ENCODE measurements at places on chromosomes 4 and X.

DNA sequence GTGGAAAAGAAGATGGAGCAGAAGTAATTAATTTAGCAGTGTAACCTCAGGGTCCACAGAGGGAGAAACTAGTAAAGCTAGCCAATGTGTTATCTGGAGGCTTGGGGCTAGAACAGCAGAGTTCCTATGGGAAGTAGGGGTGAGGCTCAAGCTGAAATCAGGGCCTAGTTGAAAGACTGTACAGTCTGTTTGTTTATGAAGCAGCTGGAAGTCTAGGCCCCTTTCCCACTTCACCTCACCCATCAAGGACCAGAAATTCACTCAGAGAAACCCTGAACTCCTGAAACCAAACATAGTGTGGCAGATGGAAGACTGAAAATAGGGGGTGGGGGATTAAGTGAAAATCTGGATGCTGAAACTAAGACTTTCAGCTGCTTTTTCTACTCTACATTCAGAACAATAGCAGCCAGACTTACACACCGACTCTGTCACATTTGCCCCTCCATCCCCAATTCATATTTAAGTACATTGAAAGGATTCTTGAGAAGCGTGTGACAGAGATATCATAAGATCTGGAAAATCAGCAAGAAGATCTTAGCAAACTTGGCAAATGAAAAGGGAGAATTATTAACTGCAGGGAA is 32.6 kb upstream of the FAM241A start:
- no peak for DNase-seq

- no peak for DNase-seq
These were observed 99.7 kb upstream of the ENPP6 start for GRCh38 chr4:184317234-184317918.

DNA sequence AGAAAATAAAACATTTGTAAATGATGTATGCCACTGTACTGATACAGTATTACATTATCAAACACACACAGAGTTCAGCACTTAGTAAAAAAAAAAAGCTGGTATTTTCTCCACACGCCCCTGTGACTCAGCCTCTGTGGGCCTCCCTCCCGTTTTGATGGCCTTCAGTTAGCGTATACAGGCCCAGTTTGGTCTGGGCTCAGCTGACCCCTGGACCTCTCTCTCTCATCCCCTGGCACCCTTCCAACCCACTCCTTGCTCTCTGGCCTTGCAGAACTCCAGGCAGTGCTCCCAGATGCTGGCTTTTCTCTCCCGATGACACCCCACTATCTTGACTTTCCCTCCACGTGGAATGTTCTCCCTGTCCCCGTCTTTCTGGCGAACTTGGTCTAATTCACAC is 89.0 kb upstream of the LIMCH1 start:
- DNase-seq = no peak

DNA sequence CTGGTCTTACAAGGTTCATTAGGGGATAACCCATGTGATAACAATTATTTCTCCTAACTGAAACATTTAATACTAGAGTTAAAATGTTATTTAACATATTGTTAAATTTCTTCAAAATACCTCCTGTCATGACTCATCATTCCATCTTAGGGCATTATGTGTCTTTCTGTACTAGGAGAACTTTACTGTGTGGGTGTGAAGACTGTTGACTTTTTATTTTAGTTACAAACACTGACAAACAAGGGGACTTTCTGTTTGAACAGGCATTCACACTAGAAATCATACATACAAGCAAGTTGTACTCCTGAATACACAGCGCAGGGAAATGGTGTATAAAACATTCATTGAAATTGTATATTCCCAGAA is 175.9 kb downstream of the FBXW7 start:
- no peak for DNase-seq

GRCh38 chr4:89357340-89357739 is 49.7 kb upstream of the GPRIN3 start:
- no peak for DNase-seq

DNA sequence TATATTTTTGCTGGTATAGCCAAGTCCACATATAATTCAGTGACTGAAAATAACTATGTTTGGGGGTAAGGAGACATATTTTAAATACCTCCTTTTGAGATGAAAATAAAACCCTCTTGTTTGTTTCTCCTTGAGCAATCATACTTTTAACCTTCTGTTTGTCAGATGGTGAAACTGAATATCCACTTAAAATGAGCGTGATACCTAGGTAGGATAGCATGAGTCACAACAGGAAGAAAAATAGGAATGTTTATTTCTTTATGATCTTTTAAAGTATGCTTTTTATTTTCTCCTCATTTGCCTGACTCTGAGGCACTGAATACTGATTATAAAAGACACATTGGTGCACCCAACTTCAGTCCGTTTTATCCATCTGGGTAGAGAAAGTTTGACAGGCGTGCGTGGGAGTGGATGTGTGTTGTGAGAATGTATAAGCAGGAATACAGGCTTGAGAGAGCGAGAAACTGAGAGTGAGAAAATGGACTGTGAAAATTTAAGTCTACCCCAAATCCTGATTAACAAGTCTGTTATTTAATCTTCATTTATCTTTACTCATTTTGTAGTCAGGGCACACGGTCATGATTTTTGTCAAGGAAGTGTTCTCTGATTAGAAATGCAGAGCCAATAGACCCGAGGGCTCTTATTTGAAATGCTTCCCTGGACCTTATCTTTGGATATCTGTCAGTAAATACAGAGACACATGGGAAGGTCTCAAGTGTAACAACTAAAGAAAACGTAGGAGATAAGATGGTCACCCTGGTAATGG is 62.1 kb upstream of the ANTXR2 start:
- no peak for DNase-seq

DNA sequence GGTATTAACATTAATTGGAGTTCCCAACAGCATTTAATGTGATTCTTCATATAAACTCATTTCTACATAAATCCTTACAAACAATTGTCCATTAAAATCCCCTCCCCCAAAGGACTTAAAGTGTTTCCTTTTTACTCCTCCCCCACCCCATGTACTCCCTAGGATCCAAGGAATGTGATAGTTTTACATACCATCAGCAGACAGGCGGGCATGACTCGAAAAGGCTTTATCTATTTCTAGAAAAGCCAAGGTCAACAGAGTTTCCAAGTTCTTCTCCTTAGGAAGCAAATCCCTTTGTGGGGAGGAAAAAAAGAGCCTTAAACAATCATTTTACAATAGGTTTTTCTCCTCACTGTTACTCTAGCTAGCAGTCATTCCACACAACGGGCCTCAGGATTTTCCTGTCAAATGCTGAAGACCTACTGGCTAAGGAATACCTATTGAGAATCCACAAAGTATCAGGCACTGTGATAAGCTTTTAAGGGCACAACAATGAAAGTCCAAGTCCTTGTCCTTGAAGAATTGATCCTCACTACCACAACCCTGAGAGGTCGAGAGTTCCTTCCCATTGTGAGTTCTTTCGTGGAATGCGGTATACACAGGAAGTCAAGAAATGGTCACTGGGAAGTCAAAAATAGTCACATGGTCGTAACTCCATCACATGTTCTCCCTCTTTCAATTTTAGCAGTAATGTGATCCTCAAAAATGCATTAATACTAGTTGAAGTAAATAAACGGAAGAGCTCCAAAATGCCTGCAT is 7.2 kb downstream of the PPM1K start:
- DNase-seq = no peak

- no peak for DNase-seq
These were observed 44.7 kb downstream of the GPRASP3 start for GRCh38 chrX:102765217-102765616.

GRCh38 chr4:95193391-95194224 is 355.2 kb downstream of the UNC5C start:
- no peak for DNase-seq

DNA sequence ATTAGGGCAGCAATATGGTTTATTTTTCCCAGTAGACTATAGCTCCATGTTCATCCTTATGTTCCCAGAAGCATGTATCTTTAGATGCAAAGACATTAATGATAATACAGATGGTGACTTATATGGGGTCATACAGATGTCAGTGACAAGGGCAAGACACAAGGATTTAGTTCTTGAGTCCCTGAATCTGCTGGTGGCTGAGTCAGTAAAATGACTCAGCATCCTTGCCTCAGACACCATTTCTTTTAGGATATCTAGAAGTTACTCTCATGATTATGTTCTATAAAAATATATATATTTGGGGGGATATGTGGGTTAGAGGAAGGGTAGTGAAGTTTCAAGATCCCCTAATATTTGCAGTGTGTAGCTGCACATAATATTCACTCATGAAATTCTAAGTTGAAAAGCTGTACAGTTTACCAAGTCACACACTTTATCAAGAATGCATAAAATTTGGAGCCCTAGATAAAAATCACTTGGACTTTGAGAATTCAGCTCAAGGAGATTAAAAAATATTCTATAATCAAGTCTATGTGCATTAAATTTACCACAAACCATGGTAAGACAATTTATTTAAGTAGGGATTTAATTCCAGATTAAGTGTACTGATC is 101.9 kb downstream of the LNX1 start:
- no peak for DNase-seq

GRCh38 chrX:35858361-35858760 is 60.2 kb downstream of the MAGEB16 start:
- DNase-seq = no peak

GRCh38 chr4:173535165-173535902 is 5.3 kb upstream of the HAND2 start:
- no peak for DNase-seq

GRCh38 chrX:31223817-31224216 is 152.0 kb upstream of the FTHL17 start:
- DNase-seq = no peak

- DNase-seq = no peak
These were observed 35.4 kb downstream of the IGFBP7 start for GRCh38 chr4:57074744-57075143.

GRCh38 chr4:5730436-5730835 is 19.4 kb downstream of the EVC start:
- DNase-seq = no peak

DNA sequence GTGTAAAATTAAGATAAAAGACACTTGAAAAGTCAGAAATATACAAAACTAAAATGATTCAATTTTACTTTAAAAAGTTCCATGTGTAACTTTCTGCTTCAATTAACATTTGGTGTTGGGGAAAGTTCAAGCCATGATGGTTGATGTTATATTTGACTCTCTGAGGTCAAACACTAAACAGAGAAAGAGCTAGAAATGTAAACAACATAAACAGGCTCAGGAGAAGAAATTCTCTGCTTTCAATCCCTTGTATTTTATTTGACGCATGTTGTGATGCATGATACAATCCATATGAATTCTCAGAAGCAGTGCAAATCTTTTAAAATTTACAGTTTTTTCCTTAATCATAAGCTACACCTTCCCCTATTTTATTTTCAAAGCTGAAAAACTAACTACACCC is 822.4 kb downstream of the PCDH18 start:
- DNase-seq = no peak

Measured in NCI-H1436 (cell line).